NCI-H2081 (cell line): ENCODE measurements at places on chromosomes 5 and 9.

DNA sequence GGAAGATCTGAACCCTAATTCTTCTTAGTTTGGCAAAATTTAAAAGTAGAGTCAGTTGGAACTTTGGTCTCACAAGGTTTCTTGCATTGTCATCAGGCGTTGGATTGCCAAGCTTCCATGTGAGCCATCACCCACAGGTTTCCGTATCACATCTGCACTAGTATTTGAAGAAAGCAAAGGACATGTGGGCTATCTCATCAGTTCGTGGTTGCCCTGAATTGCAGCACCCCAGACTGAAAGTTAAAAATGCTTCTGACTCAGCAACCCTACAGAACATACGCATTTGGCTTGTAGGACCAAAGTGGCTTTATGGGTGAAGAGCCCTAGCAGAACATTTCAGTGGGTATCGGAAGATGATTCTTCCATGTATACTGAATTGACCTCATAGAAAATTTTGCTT, 358.0 kb downstream of the ENC1 start:
- DNase-seq: no peak

- no peak for DNase-seq
These were observed 69.3 kb upstream of the MELK start for GRCh38 chr9:36503172-36504088.

DNA sequence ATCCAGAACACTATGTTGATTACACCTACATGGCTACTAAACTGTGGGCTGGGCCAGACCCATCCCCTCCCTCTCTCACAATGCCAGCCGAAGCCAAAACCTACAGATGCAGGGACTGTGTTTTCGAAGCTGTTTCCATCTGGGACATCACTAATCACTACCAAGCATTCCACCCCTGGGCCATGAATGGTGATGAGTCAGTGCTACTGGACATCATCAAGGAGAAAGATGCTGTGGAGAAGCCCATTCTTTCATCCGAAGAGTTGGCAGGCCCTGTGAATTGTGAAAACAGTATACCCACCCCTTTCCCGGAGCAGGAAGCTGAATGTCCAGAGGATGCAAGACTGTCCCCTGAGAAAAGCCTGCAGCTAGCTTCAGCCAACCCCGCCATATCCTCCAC, 65.0 kb downstream of the ZNF462 start:
- no peak for DNase-seq

DNA sequence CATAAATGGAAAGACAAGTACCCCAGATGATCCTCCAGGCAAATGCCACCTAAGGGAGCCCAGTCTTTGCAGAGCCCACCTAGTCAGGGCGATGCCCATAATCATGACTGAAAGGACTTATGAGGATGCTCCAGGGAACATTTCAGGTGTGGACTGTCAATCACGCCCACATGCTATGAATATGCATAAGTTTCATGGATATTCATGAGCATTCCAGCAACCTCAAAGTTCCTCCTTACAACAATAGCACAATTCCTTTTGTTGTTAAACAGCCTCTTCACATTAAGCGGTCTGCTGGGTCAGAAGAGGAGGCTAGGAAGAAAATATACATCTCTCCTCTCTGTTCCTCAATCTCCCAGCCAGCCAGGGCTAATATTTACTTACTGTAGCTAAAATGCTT, 161.6 kb downstream of the C5orf15 start:
- DNase-seq: no peak

- no peak for DNase-seq
These were observed 505.3 kb downstream of the ARHGEF28 start for GRCh38 chr5:74131250-74131649.

DNA sequence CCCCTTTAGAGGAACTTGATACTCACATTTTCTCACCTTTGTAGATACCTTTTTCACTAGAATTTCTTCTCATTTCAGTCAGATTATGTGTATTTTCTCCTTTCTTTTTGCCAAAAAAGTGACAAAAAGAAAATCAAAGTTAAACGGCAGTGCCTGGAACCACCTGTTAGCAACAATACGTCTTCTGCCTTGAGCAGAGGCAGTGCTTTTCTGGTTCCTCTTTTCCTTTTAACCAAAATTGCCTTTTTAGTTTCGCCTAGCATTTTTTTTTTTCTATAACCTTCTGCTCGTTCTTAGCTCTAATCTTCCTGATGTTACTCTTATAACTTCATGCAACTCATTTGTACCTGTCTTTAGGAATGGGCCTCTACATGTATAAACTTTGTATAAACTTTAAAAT, 26.1 kb downstream of the SMIM32 start:
- no peak for DNase-seq

DNA sequence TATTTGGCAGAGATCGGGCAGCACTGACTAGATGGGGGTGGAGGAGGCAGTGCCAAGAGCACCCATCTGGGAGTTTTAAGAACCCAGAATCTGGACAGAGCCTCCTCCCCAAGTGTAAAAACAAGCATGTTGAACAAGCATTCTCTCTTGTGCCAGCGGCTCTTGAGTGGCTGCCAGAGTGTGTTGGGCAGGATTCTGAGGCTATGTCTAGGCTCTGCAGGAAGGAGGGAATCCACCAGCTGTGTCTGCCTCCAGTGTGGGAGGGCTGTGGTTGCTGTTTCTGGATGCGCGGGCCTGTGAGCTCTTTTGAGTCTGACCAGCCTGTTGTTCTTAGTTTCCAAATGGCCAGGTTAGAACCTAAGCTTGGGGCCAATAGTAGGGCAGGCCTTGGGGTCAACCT, 39.8 kb downstream of the HMCN2 start:
- no peak for DNase-seq

- DNase-seq: no peak
These were observed 611.8 kb downstream of the BNC2 start for GRCh38 chr9:16258708-16259107.

GRCh38 chr5:26690511-26690910, 347.9 kb downstream of the CDH9 start:
- DNase-seq: no peak

GRCh38 chr9:73714294-73714693, 562.6 kb downstream of the ANXA1 start:
- no peak for DNase-seq

GRCh38 chr5:107781451-107781850, 110.7 kb upstream of the EFNA5 start:
- DNase-seq: peak; percentile 58

DNA sequence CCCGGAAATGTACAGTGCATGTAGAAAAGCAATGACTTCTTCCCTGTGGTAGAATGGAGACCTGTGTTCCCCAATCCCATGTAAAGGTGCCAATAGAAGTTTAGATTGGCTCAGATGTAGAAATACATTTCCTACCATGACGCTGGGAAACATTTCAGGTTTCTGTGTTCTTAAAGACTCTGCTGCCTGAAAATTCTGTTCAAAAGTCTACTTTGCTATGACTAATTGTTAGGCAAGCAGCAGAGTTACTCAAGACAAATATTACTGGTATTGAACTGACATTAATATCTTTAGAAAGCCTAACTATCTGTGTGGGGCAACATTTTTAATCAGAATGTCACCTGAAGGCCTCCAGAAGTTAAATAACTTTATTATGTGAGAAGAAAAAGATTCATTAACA, 75.5 kb upstream of the ELL2 start:
- no peak for DNase-seq

- DNase-seq: no peak
These were observed 46.1 kb downstream of the PRR16 start for GRCh38 chr5:120510098-120510637.

DNA sequence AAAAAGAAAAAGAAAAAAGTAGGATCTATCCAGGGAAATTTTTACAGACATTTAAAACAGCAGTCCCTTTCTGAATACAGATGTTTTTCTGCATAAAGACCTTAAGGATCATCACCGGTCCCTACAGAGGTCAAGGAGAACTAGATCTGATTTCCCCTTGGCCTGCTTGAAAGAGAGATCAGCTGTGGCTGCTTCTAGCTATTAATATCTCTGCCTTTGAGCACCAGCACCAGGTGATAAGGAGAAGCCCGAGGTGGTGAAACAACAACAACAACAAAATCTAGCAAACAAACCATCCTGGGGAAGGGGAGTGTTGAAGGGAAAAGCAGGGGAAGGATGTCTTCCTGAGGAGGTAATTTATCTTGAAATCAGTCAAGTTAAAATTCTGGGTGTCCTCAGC, 42.1 kb downstream of the ZNF366 start:
- DNase-seq: no peak

DNA sequence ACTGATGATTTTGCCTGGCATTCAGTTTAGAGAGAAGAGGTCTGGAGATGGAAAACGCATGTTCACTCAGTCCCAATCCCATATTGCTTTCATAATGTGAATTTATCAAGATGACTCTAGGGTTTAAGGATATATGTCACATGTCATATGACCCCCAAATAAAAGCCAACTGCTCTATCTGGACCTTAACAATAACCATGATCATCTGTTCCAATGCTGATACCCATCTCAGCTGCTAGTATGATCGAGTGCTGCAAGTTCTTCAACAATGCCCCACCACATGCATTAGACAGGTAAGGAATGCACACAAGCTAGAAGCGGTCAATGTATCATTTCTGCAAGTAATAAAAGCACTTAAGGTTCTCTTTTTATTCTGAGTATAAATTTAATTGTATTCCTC, 91.8 kb downstream of the OXCT1 start:
- DNase-seq: no peak
